Mucosa of gallbladder (tissue), 1 donor: ENCODE measurements at places on chromosomes 16 and 17. TPM values are rescaled to one million over a fixed set of nuclear protein-coding genes. Genes with fewer than 3 reads are reported as not detected.

DNA sequence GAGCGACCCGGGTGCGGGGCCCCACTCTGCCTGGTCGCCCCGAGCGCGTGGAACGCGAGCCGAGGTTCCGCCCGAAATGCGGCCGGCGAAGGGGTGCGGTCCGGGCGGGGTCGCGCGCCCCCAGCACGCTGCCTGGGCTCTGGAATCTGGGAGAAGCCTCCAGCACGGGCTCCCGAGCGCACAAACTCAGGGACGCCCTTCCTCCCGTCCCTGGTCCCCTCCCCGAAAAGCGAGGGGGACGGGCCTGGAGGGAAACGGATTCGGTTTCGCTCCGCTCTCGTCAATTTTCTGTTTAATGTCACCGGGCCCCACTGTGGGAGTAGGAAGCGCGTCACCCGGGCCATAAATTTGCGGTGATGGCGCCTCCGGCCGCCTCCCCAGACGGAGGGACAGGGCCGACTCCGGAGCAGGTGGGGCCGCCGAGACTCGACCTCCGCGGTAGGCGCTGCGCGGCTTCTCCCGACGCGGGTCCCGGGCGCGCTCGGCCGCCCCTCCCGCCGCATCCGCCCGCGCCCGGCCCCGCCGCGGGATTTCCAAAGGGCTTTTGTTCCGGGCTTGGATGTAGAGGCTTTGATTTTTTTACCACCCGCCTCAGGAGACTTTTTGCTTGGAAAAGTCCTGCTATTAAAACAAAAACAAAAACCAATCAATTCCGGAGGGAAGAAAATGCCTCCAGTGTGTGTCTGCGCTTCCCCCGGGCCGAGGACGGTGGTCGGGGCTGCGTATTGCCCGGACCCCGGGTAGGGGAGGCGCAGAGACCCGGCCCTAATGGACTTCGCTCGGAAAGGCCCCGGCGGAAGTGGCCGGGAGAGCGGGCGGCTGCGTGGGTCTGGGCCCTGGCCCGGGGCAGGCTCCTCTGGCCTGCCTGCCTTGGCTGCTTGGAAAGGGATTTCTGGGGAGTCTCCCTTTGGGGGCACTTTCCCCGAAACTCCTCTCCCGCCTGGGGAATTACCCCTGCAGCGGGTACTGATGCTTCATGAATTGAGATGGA is 7.9 kb upstream of the BAHCC1 start:
- DNase-seq, result no peak

- peak; percentile 42 for DNase-seq
Observed at GRCh38 chr16:73473713-73474112, 425.8 kb upstream of the ZFHX3 start.

DNA sequence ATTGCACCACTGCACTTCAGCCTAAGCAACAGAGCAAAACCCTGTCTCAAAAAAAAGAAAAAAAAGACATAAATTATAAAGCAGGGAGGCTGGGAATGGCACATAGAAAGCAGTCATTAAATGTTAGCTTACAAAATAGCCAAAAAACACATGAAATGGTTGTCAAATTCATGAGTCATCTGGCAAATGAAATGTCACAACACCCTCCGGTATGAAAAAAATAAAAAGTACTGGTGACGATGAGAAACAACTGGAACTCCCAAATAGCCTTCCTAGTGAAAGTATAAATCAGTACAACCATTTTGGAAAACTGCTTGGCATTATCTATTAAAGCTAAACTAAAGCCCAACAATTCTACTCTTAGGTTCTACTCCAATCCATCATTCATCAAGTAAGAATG is 3.5 kb upstream of the KATNB1 start:
- no peak for DNase-seq

DNA sequence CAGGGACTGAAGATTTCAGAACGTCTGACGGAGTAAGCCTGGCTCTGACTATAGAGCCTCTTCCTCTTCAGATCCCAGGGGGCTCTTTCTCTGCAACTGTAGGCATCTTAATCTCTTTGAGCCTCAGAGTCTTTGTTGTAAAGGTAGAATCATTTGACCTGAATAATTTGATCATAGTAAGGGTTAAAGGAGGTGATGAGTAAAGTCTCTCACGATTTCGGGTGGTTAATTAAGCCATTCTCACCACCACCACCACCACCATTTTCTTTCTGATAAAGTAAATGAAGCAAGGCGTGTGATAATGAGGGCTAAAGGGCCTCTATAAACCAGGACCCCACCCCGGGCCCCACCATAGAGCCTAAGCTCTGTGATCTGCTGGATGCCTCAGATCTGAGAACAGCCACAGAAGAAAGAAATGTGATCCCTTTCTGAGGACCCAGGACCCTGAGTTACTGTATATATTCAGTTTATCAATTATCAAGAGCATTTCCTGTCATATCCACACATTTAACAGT is 33.0 kb upstream of the ADAMTS18 start:
- no peak for DNase-seq

GRCh38 chr17:19004421-19005136 is at the start of gene FAM83G:
Gene FAM83G (minus strand): TSS chr17:19004764. CDS start chr17:19004041, 723 bp downstream.
- peak; percentile 75 for DNase-seq

GRCh38 chr16:19555938-19556771 is 652 bp downstream of the VPS35L start:
- DNase-seq, result no peak

DNA sequence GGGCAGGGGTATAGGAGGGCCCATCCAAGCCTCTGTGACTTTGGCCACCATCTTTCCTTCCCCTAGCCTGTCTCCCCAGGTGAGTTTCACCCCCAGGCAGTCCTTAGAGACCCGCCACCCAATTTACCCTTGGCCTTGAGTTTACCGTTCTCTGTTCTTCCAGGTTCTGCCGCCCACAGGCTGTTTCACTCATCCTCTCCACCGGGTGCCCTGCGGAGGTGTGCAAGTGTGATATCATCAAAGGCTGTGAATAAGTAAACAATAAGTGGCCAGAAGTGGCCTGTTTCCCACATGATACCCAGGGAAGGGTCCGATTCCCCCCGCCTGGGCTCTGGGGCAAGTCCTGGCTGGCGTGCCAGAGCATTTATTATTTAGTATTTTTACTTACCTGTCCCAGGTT is 15.1 kb upstream of the TLCD3B start:
- DNase-seq, result no peak

DNA sequence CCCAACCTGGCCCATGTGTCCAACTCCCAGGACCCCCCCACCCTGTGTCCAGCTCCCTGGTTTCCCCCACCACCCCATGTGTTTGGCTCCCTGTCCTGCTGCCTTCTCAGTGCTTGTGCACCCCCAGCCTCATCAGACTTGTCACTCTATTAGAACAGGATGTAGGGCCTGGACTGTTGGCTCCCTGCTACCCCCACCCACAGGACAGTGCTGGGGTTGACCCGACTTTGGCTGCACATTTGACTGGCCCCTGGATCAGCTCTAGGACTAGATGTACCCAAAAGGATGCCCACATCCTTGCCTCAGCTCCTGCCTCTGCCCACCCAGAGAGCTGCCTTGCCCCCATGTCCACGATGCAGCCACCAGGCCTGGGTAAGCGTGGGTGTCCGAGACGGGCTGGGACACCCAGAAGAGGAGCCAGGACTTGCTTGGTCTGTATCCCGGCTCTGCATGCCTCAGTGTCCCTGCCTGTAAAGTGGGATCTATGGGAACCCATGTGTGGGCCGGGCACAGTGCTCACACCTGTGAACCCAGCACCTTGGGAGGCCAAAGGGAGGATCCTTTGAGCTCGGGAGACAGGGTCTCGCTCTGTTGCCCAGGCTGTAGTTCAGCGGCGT is 1.5 kb upstream of the CCDC57 start:
- no peak for DNase-seq

DNA sequence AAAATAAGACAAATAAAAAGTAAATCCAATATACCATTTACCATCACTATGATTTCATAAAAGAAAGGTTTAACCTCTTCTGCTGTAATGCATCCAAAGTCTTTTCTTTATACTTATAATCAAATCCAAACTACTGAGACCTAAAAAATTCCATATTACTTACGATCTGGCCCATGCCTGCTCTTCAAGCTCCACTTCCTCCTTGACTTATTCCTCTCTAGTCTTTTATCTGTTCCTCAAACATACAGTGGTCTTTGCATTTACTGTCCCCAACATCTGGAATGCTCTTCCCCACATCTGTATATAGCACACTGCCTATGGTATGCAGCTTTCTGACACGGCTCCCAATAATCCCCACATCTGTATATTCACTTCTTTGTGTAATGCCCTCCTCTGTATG is 33.8 kb downstream of the PCTP start:
- no peak for DNase-seq

DNA sequence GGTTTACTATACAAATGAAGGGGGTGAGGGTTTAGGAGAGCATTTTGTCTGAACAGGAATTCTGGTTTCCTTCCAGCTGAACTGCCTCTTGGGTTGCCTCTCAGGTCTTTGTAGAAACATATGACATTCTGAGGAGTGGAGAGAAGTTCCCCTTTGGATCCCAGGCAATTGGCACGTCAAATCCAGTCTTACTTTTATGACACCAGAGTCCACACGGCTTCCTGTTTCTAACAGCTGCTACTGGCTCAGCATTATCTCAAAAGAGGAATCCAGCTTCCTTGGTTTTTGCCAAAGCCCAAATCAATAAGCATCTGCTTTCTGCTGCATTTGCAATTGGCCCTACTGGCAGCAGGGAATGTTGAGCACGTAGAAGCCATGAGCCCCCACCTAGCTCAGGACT is 97.6 kb upstream of the FAM20A start:
- peak; percentile 22 for DNase-seq

- DNase-seq, result no peak
Observed at GRCh38 chr17:73341350-73342049, 29.7 kb upstream of the CDC42EP4 start.

RASL10B gene
- 7.9 TPM for total RNA-seq

FOXF1 gene
- total RNA-seq, result 31.0 TPM

TPSG1 gene
- 1.6 TPM for total RNA-seq
